Effector memory CD8-positive, alpha-beta T cell (primary cell): ENCODE measurements at places on chromosomes 11 and 22.

- no peak for DNase-seq
Observed at GRCh38 chr11:22192289-22192641, 620 bp upstream of the ANO5 start.

GRCh38 chr22:49230194-49230577 is 597.5 kb downstream of the BRD1 start:
- DNase-seq: no peak

DNA sequence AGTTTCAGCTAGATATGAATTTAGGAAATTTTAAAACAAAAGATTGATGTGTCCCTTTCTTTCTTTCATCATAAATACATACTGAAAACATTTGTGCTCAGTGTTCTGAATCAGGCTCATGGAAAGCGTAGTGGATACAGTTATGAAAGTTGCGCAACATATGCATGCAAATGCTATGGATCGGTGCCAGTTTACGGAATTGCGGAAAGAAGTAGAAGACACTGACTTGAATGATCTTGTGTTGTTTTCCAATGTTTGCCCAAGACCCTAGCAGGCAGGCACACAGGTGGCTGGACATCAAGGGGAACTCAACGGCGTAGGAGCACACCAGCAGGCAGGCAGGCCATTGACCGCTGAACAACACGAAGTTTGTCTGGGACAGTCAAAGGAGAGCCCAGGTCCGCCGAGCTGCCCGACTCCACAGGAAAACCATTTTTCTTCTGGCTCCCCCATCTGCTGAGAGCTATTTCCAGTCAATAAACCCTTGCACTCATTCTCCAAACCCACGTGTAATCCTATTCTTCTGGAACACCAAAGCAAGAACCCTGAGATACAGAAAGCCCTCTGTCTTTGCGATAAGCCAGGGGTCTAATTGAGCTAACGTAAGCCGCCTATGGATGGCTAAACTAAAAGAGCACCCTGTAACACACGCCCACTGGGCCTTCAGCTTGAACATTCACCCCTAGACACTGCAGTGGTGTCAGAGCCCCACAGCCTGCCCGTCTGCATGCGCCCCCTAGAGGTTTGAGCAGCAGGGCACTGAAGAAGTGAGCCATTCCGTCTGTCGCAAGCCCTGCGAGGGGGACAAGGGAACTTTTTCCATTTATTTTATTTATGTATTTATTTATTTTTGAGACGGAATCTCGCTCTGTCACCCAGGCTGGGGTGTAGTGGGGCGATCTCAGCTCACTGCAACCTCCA is 7.4 kb upstream of the BIRC3 start:
- DNase-seq: no peak

DNA sequence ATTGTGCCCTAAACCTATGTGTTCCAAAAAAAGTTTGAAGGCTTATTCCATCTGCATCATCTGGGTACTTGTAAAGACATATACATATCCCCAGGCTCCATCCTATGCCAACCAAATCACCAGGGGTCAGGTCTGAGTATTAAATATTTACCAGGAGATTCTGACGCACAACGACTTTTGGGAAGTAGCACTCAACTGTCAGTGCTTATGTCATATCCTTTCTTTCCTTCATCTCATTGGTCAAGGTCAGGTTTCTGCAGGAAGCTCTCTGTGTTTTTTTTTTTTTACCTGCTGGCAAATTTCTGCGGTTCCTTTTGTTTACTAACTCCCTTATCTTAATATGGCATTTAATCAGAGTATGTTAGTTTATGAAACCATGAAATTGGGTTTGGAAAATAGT is 22.5 kb upstream of the CYP2R1 start:
- DNase-seq: no peak

DNA sequence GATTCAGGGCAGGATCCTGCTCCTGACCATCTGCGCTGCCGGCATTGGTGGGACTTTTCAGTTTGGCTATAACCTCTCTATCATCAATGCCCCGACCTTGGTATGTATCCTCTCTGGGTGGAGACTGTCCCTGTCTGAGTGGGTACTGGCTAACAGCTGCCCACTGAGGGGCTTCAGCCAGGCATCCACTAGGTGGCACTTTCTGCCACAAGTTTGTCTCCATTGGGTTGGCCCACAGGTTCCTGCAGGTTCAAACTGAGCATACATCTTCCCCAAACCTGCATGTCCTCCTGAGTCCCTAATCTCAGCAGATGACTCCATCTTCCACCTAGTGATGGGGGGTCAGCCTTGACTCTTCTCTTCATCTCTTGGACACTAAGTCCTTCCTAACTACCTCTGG is 4.4 kb downstream of the SLC2A11 start:
- peak; percentile 21 for DNase-seq

DNA sequence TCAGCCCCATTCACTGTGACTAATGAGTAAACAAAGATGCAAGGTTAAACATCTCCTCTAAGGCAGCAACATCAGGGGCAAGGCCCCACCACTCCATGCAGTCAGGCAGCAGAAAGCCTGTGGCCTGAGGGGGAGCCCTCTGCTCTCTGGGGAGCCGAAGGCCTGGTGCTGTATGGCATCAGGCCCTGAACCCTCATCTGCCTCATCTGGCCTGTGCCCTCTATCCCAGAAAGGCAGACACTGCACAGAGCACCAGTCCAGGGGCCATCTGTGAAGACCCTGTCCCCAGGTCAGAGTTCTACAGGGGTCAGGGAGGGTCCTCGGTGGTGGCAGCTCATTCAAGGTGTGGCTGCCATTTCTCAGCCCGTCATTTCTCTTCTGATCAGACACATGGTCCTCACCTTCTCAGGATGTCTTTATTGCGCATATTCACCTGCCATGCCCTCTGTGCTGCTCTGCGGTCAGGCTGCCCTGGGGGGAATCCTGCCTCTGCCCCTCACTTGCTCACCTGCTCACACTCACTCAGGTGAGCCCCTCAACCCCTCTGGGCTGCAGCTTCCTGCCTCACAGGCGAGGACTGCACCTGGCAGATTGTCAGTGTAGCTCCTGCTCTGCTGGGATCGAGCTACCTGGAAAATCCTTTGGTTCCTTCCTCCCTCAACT is 103.1 kb upstream of the PITPNB start:
- DNase-seq: no peak

GRCh38 chr11:69894181-69894611 is 75.0 kb upstream of the FGF3 start:
- no peak for DNase-seq

GRCh38 chr11:10351765-10352641 is 47.1 kb downstream of the ADM start:
- DNase-seq: no peak

DNA sequence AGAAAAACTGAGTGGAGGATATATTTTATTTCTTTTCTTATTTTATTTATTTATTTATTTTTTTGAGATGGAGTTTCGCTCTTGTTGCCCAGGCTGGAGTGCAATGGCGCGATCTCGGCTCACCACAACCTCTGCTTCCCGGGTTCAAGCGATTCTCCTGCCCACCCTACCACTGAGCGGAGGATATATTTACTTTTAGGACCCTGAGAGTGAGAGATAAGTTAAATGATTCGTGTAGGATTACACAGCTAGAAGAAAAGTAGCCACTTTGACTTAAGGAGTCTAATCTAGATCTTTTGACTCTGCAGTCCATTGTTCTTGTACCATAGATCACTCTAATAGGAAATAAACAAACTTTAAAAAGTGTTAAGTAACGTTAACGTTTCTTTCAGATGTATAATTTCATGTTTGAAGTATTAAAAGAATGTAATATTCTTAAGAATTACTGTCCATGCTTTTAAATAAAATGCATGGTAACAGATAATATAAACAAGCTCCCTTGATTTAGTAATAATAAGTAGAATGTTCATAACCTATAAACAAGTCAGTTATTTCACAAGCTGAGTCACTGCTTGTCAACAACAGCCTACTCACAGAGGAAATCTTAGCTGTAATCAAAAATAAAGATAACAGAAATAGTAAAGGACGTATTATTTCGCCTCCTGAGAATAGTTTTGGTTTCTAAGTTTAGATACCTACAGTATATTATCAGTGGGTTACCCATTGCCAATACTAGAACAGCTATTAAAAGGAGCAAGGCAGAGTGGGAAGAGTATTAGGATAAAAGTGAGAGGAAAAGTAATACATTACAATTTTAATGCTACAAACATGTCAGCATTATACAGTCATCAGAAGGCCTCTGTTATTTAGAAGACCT is 18.6 kb downstream of the USP47 start:
- DNase-seq: no peak

- DNase-seq: no peak
Observed at GRCh38 chr11:130815956-130816355, 100.3 kb downstream of the SNX19 start.

DNA sequence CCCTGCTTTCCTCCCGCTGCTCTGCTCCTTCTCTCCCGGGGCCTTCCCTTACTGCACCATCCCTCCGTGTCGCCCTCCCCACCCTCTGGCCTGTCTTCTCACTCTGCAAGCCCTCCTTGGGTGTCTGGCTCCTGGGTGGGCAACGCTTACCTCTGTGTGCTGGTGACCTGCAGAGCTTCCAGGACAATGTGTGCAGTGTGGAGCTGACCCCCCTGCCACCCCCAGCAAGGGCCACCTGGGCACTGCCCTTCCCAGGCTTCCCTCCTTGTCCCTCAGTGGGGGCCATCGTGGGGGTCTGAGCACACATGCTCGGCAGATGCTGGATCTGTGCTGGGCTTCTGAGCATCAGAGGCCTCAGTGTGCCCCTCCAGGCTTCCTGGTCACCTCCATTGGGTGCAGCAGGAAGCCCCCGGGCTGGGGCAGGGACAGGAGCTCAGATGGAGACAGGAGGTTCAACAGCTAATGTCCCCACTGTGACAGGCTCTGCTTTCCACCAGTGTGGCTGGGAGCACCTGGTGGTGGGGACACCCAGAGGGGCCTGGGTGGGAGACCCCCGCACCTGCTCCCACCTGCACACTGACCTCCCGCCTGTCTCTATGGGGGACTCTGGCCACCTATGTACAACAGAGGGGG is 7.8 kb upstream of the BRSK2 start:
- no peak for DNase-seq

- peak; percentile 59 for DNase-seq
Observed at GRCh38 chr22:24175160-24175808, 6.0 kb upstream of the SUSD2 start.

DNA sequence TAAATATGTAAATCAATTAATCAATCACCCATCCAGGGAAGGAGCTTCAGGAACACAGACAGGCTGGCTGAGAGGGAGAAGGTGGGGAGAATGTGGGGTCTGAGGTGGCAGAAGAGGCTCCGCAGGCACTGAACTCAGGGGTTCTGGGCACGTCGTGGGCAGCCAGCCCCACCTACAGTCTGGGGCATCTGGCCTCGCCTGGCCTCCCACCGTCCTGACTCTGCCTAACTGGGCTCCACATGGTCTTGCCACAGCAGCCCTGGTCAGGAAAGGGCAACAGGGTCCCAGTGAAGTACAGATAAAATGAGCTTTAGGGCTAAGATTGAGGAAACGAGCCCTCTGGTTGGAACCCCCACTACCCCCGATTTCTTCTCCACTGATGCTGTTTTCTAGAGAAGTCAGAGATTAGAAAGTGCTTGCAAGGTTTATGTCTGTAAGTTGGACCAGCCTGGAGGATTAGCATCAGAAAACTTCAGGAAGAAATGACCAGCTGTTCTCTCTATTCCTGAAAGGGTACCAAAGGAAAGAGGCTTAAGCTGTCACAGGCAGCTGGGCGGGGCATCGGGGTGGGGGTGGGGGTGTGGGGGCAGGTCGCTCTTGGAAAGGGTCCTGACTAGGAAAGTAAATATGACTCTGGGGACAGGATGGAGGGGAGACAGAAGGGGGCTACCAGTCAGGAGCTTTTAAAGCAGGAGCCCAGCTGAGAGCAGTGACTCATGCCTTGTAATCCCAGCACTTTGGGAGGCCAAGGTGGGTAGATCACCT is 261.7 kb downstream of the BUD13 start:
- no peak for DNase-seq

- DNase-seq: peak; percentile 29
Observed at GRCh38 chr22:24429411-24430365, 2.3 kb downstream of the ADORA2A start.

DNA sequence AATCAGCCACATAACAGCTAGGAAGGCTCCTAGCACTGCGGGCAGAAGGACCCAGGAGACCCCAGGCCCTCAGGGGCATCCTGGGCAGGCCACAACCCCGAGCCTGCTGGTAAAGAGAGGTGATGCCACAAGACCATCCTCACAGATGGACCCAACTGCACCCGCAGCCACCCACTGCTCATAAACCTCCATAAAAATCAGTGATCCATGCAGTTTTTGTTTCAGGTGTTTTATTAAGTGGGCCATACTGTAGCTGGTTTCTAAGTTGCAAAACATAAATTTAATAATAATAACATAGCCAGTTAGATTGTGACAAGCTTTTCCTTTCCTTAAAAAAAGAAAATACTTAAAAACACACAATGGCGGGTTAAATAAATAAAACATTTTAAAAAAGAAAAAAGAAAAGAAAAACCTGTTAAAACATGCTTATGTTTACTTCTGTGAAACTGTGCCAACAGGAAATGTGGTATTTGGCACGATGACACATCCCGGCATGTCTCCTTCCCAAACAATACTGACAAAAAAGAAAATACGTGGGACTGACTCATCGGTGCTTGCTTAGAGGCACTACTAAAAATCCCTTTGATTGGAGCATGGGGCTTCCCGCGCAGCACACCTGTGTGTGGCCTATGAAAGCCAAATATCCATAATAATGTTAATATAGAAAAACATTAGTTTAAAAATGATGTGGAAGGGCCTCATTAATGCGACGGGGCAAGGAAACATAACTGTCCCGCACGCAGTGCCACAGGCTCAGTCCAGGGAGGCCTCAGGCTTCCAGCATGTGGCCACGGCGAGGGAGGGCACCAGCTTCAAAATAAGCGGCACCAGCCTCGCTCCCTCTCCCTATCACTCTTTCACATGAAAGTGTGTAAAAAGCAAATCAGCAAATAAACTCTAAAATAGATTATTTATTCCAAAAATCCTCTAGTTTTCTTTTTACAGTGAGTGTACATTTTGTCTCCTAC is 47.5 kb upstream of the SCUBE2 start:
- DNase-seq: no peak

- no peak for DNase-seq
Observed at GRCh38 chr22:31628969-31629708, 32.9 kb downstream of the PISD start.

- no peak for DNase-seq
Observed at GRCh38 chr11:60880643-60881282, 13.4 kb downstream of the ZP1 start.

- no peak for DNase-seq
Observed at GRCh38 chr11:62610814-62611704, 1.5 kb downstream of the EML3 start.

- DNase-seq: peak; percentile 53
Observed at GRCh38 chr11:119691020-119691666, 37.9 kb downstream of the NECTIN1 start.

GRCh38 chr22:24421428-24421931 is 5.9 kb upstream of the ADORA2A start:
- no peak for DNase-seq

- DNase-seq: no peak
Observed at GRCh38 chr11:108693852-108694251, 29.0 kb downstream of the DDX10 start.
